ENCODE measurements at places on chromosomes 12 and 14. TPM values are rescaled to one million over a fixed set of nuclear protein-coding genes. Genes with fewer than 3 reads are reported as not detected.

Gene SLCO1C1
- total RNA-seq, result not detected

Gene BDKRB2
- not detected for total RNA-seq

- DNase-seq, result no peak
Measured at GRCh38 chr12:89238593-89238992, 113.7 kb downstream of the DUSP6 start.

GRCh38 chr12:1668833-1669543 is 21.9 kb upstream of the ADIPOR2 start:
- DNase-seq, result no peak

- no peak for DNase-seq
Measured at GRCh38 chr14:66037361-66037760, 448.8 kb upstream of the CCDC196 start.

All from NCI-H460 (cell line).